ENCODE measurements at places on chromosomes 1 and 21.

GRCh38 chr1:46466477-46467182, 23.0 kb upstream of the DMBX1 start:
- DNase-seq, result no peak

DNA sequence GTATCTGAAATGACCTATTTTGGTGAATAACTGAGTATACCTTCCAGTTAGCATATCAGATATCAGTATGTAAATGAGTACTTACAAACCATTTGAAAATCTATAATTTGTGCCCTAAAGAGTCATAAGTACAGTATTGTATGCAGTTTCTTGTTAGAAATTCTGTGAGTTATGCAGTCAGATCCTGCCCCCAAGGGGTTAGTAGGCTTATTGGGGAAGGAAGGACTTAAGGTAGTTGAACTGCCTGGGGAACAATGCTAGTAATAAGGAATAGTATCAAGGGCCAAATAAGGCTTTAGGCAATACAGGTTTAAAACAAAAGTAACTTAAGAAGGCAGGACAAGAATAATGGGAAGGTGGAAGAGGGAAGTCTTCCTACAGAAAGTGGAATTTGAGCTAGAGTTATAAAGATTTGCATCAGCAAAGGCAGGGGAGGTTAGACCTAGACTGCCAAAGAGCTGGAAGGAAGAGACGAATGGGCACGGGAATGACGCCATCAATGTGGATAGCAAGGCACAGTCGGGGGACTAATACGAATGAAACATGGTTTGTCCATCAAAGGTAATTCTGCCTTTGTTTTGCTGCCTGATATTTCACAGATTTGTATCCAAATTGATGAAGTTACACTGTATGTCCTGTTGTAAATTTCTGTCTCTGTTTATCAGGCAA, 182.9 kb upstream of the DPYD start:
- DNase-seq, result no peak

- DNase-seq, result no peak
Measured at GRCh38 chr1:178052650-178053461, 41.0 kb upstream of the RASAL2 start.

- no peak for DNase-seq
Measured at GRCh38 chr1:107865627-107866026, 99.4 kb downstream of the VAV3 start.

- DNase-seq, result no peak
Measured at GRCh38 chr1:175702079-175702795, 41.2 kb downstream of the TNR start.

DNA sequence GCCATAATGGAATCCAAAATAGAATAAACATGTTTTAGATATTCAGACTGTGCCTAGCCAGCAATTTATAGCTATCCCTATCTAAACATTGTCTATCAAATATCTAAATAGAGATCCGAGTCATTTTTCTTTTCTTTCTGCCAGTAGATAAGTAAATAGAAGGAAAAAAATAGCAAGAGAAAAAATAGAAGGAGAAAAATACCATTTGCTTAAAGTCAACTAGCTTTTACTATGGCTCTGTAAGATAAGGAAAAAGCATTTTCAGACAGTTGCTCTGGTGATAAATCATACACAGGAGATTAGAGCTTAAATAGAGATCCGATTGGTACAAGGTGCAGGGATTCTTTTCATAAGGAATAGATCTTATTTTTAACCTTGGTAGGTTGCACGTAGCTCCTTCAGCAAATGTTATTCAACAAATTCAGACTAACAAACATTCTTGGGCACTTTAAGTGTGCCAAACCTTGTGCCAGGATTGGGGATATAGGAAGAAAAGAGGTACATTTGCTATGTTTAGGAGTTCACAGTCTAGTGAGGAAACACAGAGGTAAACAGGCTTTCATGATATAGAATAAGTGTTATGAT, 70.1 kb upstream of the CCDC190 start:
- DNase-seq, result no peak

- no peak for DNase-seq
Measured at GRCh38 chr1:20255666-20256065, 35.0 kb upstream of the VWA5B1 start.

DNA sequence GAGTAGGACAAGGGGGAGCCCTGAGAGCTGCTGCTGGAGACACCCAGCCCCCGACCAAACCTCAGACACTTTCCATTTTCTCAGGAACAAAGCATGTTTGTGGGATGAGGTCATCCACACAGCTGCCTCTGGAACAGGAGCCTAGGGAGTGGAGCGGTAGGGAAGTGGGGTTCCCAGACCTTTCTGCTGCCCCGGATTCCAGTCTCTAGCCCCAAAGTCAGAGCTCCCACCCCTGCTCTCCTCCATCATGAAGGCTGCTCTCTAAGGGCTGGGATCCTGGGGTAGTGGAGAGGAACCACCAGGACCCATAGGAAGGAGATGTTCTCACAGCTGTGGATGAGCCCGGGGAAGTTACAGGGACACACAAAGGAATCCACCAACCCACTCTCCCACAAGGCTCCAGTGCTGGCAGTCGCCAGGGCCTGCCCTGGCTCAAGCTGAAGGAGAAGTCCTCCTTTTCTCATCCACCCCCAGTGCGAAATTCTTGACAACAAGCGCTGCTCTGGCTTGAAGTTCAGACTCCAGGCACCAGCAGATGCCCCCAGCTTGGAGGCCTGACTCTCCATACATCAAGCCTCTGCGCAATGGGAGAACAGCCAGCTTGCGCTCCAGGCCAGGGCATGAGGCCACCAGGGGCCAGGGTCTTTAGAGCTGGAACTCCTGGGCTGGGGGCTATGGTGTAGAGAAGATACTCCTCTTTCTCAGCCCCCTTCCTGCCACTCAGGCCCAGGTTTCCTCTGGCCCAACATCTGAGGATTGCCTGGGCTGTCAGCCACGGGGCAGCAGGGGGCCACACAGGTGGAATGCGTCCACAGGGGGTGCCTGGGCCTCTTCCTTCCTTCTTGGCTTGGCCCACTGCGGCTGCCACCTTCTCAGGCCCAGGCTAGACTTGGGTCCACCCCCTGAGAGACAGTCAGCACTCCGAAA, 4.5 kb downstream of the FHL3 start:
- DNase-seq, result no peak

DNA sequence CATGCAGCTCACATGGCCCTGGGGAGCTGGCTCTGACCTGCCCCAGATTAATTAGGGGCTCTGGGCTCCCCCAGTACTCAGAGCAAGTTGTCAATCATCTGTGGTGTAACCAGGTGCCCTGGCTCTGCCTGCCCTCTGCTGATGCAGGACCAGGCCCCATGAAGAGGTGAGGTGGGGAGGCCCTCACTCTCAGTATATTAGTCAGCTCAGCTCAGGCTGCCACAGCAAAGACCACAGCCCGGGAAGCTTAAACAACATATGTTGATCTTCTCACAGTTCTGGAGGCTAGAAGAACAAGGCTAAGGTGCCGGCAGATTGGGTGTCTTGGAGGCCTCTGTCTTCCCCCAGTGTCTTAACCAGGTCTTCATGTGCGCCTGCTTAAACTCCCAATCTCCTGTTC, 66.5 kb downstream of the FCRL5 start:
- DNase-seq, result no peak

GRCh38 chr1:29786791-29787732, 550.7 kb downstream of the PTPRU start:
- no peak for DNase-seq

GRCh38 chr1:180933141-180933540, 20.4 kb downstream of the KIAA1614 start:
- no peak for DNase-seq

- DNase-seq, result peak; percentile 55
Measured at GRCh38 chr1:110312188-110313121, 26.7 kb upstream of the RBM15 start.

- DNase-seq, result no peak
Measured at GRCh38 chr1:245397771-245398170, 243.0 kb downstream of the KIF26B start.

All from stimulated activated CD8-positive, alpha-beta memory T cell treated with anti-CD3 and anti-CD28 coated beads, Interleukin-4, amount 100 ng/mL, for 4 hours (primary cell).